ENCODE measurements at places on chromosomes 1 and 21. TPM values are rescaled to one million over a fixed set of nuclear protein-coding genes. Genes with fewer than 3 reads are reported as not detected.

Gene VWA1
- 56.9 TPM for total RNA-seq

Gene ROR1
- 11.3 TPM for total RNA-seq

Gene ADAMTS4
- total RNA-seq: 12.3 TPM

Gene SLC19A2
- total RNA-seq: 12.8 TPM

Gene SRSF11
- 265 TPM for total RNA-seq

Gene OR1C1
- total RNA-seq: not detected

Gene ATAD3A
- total RNA-seq: 32.1 TPM

Gene SLAMF9
- not detected for total RNA-seq

Gene NBPF6
- total RNA-seq: not detected

Gene BRDT
- not detected for total RNA-seq

DNA sequence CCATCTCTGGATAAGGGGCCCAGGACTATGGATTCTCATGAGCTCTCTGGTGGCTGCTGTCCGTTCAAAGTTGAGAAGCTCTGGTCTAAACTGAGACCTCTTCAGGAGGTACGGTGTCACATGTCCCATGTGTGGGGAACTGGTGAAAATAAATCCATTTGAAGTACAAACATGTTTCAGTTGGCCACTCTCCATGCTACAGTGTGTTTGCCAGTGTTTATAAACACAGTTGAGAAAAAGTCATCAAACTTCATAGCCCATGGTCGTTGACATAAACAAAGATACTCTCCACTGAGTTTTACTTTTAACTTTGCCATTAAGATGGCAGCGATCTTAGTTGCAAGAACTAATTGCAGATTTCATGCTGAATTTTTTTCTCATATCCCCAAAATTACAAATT, 72.8 kb downstream of the PSMG1 start:
- no peak overlapping the region for H3K4me3 ChIP-seq
- no peak for DNase-seq
- peaks cover 6% of the 10 kb centered on the region for H3K27me3 ChIP-seq
- H3K36me3 ChIP-seq: peaks cover 4% of the 10 kb centered on the region
- H3K4me1 ChIP-seq: no peaks in the 10 kb centered on the region
- H3K27ac ChIP-seq: no peak overlapping the region

GRCh38 chr1:147264158-147264768, 21.8 kb downstream of the CHD1L start:
- H3K27ac ChIP-seq: no peak overlapping the region
- no peak overlapping the region for H3K4me3 ChIP-seq
- H3K36me3 ChIP-seq: no peaks in the 10 kb centered on the region
- H3K4me1 ChIP-seq: no peaks in the 10 kb centered on the region
- DNase-seq: no peak

DNA sequence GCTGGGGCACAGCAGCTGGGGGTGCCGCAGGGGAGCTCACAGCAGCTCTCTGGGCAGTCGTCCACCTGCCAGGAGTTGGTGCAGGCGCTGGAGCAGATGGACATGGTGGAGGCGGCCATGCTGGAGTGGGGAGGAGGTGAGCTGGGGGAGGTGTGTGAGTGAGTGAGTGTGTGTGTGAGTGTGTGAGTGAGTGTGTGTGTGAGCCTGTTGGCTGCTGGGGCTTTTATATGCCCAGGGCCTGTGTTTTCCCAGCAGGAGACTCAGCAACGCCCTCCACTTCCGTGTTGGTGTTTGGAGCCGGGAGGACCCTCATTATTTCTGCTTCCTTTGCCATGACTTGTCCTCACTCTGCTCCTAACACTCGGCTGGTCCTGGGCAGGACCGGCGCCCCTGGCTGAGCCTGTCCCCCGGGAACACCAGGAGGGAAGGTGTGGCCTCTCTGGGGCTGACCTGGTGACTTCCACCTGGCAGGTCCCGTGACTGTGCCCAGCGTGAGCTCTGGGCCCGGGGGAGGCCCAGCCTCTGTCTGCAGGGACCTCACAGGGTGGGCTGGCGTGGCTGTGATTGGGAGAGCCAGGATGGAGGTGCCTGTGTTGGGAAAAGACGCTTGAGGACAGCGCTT, at the start of gene KRTAP10-2:
Gene KRTAP10-2 (minus strand): TSS at position 166 of the 622 bp plus-strand sequence. CDS start 47 bp downstream, at position 119.
- peak within 1 kb of the TSS; percentile 86 for H3K27ac ChIP-seq
- peak within 1 kb of the TSS; percentile 47 for H3K4me3 ChIP-seq
- H3K27me3 ChIP-seq: peaks cover 19% of the 10 kb centered on the region
- H3K4me1 ChIP-seq: peaks cover 16% of the 10 kb centered on the region
- H3K36me3 ChIP-seq: peaks cover 10% of the 10 kb centered on the region
- DNase-seq: no peak

- DNase-seq: no peak
- H3K4me3 ChIP-seq: no peak overlapping the region
Measured at GRCh38 chr1:241770115-241770514, 77.9 kb upstream of the EXO1 start.

- peak overlapping the region; percentile 7 for H3K27ac ChIP-seq
- DNase-seq: no peak
- H3K27me3 ChIP-seq: no peaks in the 10 kb centered on the region
- no peak overlapping the region for H3K4me3 ChIP-seq
- no peaks in the 10 kb centered on the region for H3K36me3 ChIP-seq
Measured at GRCh38 chr1:107439567-107439966, 298.7 kb downstream of the NTNG1 start.

- no peaks in the 10 kb centered on the region for H3K27me3 ChIP-seq
- H3K27ac ChIP-seq: no peak overlapping the region
- no peak overlapping the region for H3K4me3 ChIP-seq
- H3K4me1 ChIP-seq: no peaks in the 10 kb centered on the region
- no peaks in the 10 kb centered on the region for H3K36me3 ChIP-seq
Measured at GRCh38 chr1:158644449-158644848, 39.4 kb downstream of the OR10Z1 start.

GRCh38 chr21:43987509-43987908, 24.6 kb upstream of the TRAPPC10 start:
- H3K27me3 ChIP-seq: no peaks in the 10 kb centered on the region
- H3K4me3 ChIP-seq: no peak overlapping the region
- H3K27ac ChIP-seq: no peak overlapping the region

- no peak overlapping the region for H3K27ac ChIP-seq
- H3K27me3 ChIP-seq: peaks cover 3% of the 10 kb centered on the region
- no peak for DNase-seq
- no peak overlapping the region for H3K4me3 ChIP-seq
Measured at GRCh38 chr1:66357478-66358197, 176.3 kb upstream of the SGIP1 start.

GRCh38 chr1:220045356-220046051, 801 bp downstream of the EPRS1 start:
- no peaks in the 10 kb centered on the region for H3K4me1 ChIP-seq
- peaks cover 5% of the 10 kb centered on the region for H3K27me3 ChIP-seq
- H3K4me3 ChIP-seq: peak overlapping the region; percentile 97
- no peaks in the 10 kb centered on the region for H3K36me3 ChIP-seq

DNA sequence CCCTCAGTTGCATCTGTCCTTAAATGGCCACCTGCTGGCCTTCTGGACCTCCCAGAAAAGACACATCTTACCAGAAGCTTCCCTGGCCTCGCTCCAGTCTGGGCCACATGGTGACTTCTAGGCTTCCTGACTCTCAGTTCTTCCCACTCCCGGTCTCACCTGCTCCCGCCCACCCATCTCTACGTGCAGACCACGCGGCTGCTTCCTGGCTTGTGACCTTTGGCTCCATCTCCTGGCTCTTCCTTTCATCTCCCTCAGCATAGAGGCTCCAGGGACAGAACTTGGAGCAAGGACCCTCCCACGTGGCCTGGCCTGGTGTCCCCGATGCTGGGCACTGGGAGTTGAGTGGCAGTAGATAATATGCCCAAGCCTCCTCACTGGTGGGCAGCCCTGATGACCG, 124.9 kb upstream of the IRF2BP2 start:
- H3K4me1 ChIP-seq: peaks cover 35% of the 10 kb centered on the region
- no peak overlapping the region for H3K27ac ChIP-seq
- DNase-seq: no peak
- peaks cover 14% of the 10 kb centered on the region for H3K27me3 ChIP-seq
- H3K4me3 ChIP-seq: no peak overlapping the region
- H3K36me3 ChIP-seq: peaks cover 8% of the 10 kb centered on the region

GRCh38 chr1:170520601-170521000, 11.4 kb upstream of the GORAB start:
- H3K27ac ChIP-seq: no peak overlapping the region
- H3K36me3 ChIP-seq: no peaks in the 10 kb centered on the region
- H3K4me3 ChIP-seq: no peak overlapping the region
- H3K27me3 ChIP-seq: no peaks in the 10 kb centered on the region
- no peaks in the 10 kb centered on the region for H3K4me1 ChIP-seq

DNA sequence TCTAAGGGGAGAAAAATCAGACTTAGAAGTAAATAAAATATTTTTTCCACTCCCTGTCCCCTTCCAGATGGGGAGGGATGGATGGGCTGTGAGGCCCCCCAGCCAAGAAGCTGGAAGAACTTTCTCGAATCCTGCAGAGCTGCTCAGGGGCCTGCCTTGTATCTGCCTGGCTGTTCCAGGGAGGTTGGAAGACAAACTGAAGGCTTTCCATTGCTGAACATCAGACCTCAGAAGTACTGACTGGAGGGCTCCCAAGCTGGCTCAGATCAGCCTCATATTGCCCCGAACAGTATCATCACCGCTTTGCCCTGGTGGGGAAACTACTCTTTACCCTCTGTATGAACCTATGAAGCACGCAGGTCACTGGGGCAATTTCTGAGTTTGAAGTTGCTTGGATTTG, 12.4 kb upstream of the F3 start:
- peak overlapping the region; percentile 74 for H3K27ac ChIP-seq
- H3K4me3 ChIP-seq: no peak overlapping the region
- no peak for DNase-seq
- H3K4me1 ChIP-seq: peaks cover 56% of the 10 kb centered on the region

DNA sequence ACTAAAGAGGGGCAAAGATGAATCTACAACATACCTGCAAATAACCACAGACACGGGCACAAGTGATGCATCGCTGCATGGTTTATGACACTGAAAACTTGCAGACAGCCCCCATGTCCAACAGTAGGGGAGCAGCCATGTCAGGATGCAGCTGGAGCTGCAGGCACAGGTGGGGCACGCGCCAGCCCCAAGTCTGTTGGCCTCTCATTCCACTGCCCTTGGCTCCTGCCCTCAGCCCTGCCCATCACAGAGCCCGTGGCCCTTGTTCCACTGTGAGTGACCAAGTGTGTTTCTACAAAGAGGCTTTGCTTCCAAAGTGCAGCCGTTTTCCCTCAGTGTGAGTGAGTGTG, 3.2 kb upstream of the PADI4 start:
- no peak overlapping the region for H3K27ac ChIP-seq
- H3K4me1 ChIP-seq: peaks cover 4% of the 10 kb centered on the region
- DNase-seq: no peak
- H3K4me3 ChIP-seq: no peak overlapping the region

DNA sequence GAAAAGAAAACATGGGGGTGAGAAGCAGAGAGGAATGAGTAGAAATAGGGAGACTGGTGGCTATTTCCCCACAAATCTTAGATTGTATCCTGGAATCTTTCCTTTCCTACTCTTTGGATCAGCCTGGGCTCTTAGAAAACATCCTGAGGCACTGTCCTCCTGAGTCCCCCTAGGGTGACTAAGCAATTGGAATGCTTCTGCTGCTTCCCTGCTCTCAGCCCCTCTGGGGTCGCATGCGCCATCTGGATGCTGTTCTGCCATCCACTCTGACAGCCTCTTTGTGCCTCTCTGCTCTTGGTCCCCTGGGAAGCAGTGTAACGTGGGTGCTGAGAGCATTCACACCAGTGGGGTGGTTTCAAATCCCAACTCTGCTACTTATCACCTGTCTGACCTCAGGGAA, 443.0 kb downstream of the SIPA1L2 start:
- peak overlapping the region; percentile 57 for H3K27ac ChIP-seq
- H3K27me3 ChIP-seq: peaks cover 4% of the 10 kb centered on the region
- no peaks in the 10 kb centered on the region for H3K36me3 ChIP-seq

DNA sequence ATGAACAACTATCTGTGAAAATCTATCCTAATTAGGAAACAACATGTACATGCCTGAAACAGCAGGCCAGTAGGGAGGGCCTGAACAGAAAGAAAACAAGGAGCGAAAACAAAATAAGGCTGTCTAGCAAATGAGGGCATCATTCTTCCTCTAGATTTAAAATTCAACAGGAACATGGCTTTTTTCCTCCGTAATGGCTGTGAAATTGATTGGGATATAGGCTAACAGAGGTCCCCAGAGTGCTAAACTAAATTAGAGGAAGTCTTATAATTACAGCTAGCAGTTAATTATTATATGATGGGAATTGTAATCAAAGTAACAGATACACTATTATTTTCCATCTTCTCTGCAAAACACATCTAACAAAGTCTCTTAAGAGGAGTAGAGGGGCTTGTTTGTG, 51.7 kb upstream of the TIAM1 start:
- peak overlapping the region; percentile 77 for H3K4me3 ChIP-seq
- peaks cover 12% of the 10 kb centered on the region for H3K4me1 ChIP-seq
- DNase-seq: no peak
- no peaks in the 10 kb centered on the region for H3K36me3 ChIP-seq
- peak overlapping the region; percentile 95 for H3K27ac ChIP-seq
- H3K27me3 ChIP-seq: peaks cover 4% of the 10 kb centered on the region

- no peaks in the 10 kb centered on the region for H3K36me3 ChIP-seq
- H3K4me3 ChIP-seq: no peak overlapping the region
- H3K27me3 ChIP-seq: peaks cover 26% of the 10 kb centered on the region
- peaks cover 53% of the 10 kb centered on the region for H3K4me1 ChIP-seq
Measured at GRCh38 chr1:201691716-201692554, 137.0 kb upstream of the IPO9 start.

GRCh38 chr1:69648486-69648885, 80.8 kb downstream of the LRRC7 start:
- no peaks in the 10 kb centered on the region for H3K36me3 ChIP-seq
- H3K4me3 ChIP-seq: no peak overlapping the region
- H3K4me1 ChIP-seq: no peaks in the 10 kb centered on the region
- no peak overlapping the region for H3K27ac ChIP-seq
- DNase-seq: no peak

DNA sequence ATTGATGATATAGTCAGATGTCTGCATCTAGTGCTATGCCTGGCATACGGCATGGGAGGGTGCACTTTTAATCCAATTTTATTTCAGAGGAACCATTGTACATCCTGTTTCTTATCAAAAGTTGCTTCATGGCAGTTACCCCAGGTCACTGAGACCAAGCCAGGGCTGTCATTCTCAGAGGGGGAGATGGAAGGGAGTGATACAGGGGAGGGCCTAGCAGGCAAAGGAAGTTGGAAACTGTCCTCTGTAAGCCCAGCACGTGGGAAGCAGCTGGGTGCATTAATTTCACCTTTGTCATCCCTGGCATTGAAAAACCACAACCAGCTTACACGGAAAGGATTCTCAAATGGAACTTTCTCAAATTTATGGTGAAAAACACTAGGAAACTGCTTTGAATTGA, 458.7 kb upstream of the ADAMTS5 start:
- H3K4me3 ChIP-seq: no peak overlapping the region
- H3K27me3 ChIP-seq: no peaks in the 10 kb centered on the region
- no peak overlapping the region for H3K27ac ChIP-seq
- H3K4me1 ChIP-seq: peaks cover 1% of the 10 kb centered on the region
- no peak for DNase-seq

DNA sequence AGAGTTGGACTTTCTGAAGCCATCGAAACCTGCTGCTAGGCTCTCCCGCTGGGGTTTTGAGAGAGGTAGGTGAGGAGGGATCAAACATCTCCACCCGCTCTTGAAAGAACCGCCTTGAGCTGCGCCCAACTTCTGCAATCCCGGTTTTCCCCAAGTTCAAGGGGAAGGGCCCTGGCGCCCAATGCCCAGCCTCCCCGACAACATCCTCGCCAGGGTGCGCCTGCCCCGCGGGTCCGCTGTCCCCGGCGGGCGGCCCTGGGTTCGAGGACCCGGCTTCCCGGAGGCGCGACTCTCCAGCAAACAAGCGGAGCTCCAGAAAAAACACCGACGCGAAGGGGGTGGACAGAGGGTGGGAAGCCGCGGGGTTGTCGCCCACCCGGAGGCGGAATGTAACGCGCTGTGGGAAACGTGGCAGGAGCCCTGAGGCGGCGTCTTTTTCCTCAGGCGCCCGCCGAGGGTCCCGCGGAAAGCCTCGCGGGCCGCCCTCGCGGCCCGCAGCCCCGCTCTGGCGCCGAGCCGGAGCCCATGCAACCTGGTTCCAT, 607 bp downstream of the BTG3 start:
- peak overlapping the region; percentile 95 for H3K4me3 ChIP-seq
- peak; percentile 35 for DNase-seq
- H3K27me3 ChIP-seq: peaks cover 12% of the 10 kb centered on the region
- H3K27ac ChIP-seq: peak overlapping the region; percentile 92
- peaks cover 4% of the 10 kb centered on the region for H3K36me3 ChIP-seq

All from glutamatergic neuron (in vitro differentiated cells).